ENCODE measurements at places on chromosomes 6 and 20.

DNA sequence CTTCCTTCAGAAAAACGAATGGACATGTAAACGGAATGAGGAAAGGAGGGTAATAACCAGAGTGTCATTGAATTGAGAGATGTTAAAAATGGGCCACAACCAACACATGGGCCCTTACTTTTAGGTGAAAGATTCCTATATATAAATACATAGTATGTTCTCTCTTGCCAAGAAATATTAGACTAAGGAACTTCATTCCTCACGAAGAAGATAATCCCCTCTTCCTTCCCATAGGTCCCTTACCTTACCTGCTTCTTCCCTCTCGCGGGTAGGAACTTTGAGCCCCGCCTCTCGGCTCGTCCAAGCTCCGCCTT lies 295 bp upstream of the TBC1D22B start:
- DNase-seq = no peak

- no peak for DNase-seq
Measured at GRCh38 chr6:30511169-30511546, 21.8 kb downstream of the HLA-E start.

DNA sequence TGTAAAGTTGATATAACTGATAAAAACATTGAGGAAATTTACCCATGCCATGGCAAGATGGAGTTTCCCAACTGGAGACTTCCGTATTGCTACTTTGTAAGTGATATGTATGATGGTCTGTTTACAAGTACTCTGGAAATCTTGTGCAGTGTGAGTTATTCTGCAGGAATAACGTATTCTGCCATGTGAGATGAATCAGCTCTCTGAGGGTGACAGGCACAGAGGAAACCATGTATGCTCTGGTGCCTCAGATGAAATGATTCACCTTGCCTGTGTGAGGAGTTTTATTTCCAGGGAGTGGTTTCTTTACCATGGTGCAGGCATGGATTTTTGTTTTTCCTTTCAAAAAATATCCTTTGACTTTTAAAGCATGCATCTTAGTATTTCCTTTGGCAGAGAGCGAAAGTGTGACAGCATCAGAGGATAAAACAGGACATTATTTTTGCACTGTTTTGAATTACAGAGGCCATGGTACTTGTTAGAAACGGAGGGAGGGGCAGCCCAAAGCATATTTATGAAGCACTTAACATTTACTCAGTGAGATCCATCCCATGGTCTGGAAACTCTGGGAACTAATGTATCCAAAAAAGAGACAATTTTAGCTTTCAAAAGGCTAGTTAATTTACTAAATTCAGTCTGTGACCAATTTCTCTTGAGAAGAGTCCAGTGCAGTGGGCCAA lies 36.0 kb upstream of the MTRF1L start:
- DNase-seq = no peak

- DNase-seq = no peak
Measured at GRCh38 chr6:140036196-140036595, 661.7 kb upstream of the CITED2 start.

- DNase-seq = no peak
Measured at GRCh38 chr6:93319304-93319703, 100.1 kb downstream of the EPHA7 start.

GRCh38 chr6:23031986-23032385 lies 462.6 kb downstream of the HDGFL1 start:
- DNase-seq = no peak

- DNase-seq = no peak
Measured at GRCh38 chr6:135880066-135880972, 28.8 kb downstream of the PDE7B start.

GRCh38 chr20:7828437-7828836 lies 111.8 kb downstream of the HAO1 start:
- no peak for DNase-seq

- no peak for DNase-seq
Measured at GRCh38 chr6:132675002-132675401, 16.0 kb upstream of the TAAR1 start.

- DNase-seq = no peak
Measured at GRCh38 chr6:74137911-74138310, 441.9 kb downstream of the CD109 start.

- no peak for DNase-seq
Measured at GRCh38 chr6:3635482-3635881, 116.0 kb downstream of the PXDC1 start.
